RPMI7951 (cell line): ENCODE measurements at places on chromosomes 5 and 9. TPM values are rescaled to one million over a fixed set of nuclear protein-coding genes. Genes with fewer than 3 reads are reported as not detected.

GRCh38 chr9:92359394-92359995 lies 33.7 kb downstream of the CENPP start:
- DNase-seq, result no peak

DNA sequence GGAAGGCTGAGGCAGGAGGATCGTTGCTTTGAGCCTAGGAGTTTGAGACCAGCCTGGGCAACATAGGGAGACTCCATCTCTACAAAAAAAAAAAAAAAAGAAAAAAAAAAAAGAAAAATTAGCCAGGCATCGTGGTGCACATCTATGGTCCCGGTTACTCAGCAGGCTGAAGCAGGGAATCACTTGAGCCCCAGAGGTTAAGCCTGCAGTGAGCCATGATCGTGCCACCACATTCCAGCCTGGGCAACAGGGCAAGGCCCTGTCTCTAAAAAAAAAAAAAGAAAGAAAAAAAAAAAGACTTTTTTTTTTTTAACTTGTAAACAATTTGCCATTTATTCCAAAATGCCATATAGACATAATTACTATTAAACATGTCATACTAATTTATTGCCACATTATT lies 64.5 kb downstream of the SERINC5 start:
- no peak for DNase-seq

GRCh38 chr9:107065549-107065948 lies 202.6 kb downstream of the ZNF462 start:
- no peak for DNase-seq

- DNase-seq, result no peak
Measured at GRCh38 chr9:14770592-14770991, 48.1 kb upstream of the CER1 start.

DNA sequence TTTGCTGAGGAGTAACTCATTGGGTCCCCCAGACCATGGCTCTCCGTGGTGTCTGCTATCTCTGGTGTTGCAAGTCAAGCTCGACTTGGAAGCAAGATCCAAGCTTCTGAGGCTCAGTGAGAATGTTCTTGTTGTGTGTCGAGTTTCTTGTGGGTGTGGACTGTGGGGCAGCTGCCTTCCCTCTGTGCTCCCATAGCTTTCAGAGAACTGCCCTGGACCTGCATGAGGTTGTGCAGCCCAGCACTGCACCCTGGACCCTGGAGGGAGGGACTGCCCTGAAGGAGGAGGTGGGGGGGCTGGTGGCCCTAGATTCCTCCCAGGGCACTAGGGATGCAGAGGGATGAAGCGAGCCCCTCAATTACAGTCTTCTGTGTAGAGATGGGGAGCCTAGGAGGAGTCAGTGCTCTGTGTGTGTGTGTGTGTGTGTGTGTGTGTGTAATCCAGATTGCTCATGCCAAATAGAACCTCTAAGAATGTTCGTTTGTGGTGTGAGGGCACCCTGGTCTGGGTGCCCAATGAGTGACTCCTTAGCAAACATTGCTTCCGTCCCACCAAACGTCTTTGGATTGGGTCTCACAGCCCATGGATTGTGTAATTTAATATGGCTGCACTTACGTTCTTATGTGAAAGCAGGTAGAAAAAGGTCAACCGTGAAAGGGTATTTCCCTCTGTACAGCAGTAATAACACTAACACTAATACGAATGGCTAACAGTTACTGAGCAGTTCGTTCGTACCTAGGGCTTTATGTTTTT lies 143.3 kb upstream of the LMX1B start:
- peak; percentile 31 for DNase-seq

Gene CSF1R
- total RNA-seq, result 2.5 and 4.3 TPM in 2 replicates

DNA sequence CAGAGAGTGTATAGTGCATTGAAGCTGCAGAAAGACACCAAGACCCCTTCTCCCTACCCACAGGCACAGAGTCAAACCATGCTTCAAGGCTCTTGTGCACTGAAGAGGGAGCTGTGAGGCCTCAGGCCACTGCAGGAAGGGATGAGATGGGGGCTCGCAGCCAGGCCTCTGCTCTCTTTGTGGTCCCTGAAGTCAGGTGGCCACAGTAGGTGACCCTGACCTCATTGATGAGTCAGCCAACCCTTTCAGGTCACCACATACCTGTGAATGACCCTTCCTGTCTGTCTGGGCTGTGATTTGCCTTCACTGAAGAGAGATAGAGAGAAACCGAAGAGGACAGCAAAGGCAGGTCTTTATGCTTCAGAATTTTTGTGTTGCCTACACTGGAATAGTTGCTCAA lies 372.1 kb downstream of the ACTL7B start:
- DNase-seq, result no peak

DNA sequence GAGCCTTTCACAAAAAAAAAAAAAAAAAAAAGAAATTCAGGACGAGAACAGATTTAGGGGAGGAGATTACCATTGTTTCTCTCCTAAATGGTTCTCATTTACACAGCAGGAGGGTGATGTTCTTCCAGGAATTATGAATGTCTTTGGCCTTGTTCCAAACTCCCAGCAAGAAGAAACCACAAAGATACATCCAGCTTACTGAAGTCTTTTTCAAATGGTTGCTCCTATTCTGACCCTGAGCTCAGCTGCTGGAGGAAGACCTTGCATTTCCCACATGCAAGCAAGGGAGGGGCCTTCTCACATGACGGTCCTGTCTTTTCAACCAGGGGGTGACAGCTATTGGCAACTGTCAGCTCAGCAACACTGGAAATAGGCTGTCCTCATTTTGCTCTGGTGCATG lies 203.0 kb upstream of the VLDLR start:
- peak; percentile 39 for DNase-seq

- DNase-seq, result peak; percentile 68
Measured at GRCh38 chr5:38780945-38781344, 64.9 kb upstream of the OSMR start.

Gene ISL1
- not detected in 2 replicates for total RNA-seq

Gene OR1J1
- total RNA-seq, result not detected in 2 replicates

DNA sequence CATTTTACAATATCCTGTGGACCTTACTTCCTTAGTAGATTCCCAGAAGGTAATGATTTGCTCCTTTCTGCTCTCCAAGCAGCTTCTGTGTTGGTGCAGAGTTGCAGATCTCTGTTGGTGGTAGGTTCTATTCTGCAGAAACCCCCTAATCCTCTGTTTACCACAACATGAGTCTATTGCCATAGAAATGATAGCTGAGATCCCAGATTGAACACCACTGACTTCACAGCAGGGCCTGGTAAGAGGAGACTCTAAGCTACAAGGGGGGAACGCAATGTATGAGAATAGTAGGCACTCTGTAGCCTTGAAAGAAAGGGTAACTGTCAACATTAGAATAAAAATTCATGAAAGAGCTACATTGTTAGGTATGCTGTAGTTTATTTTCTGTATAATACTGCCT lies 59.5 kb downstream of the MUSK start:
- DNase-seq, result no peak

DNA sequence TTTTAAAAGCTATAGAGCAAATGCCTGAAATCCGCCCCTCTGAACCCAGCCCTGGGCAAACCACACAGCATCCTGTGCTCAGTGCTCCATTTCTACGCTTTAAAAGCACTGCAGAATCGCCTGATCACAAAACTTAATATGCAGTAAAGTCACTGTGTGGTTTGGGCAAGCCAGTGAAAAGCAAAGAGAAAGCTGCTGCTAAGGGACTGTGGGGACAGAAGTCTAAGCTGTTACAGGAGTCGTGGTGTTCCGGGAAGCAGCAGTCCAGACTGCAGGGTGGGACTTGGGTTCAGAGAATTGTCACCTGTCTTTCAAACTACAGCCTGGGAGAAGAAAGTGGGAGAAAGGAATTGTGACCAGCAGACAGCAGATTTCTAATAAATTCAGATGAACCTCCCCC lies 8.2 kb downstream of the RAPGEF1 start:
- no peak for DNase-seq

DNA sequence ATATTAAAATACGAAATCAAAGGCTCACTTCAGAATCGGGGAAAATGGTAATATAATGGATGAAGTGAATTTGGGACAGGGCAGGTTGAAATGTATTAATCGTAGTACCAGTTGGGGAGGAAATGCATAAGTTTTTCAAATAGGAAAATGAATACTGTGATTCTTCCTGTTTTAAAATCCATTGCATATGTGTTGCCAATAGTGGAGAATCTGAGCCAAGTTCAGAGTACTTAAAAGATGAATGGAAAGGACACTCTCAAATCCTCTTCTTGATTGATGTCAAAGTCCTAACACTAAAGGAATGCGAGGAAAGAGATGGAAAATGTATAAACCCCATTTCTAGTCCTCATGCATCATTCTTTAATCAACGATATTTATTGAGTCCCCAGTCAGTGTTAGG lies 160.9 kb upstream of the CCNG1 start:
- no peak for DNase-seq

DNA sequence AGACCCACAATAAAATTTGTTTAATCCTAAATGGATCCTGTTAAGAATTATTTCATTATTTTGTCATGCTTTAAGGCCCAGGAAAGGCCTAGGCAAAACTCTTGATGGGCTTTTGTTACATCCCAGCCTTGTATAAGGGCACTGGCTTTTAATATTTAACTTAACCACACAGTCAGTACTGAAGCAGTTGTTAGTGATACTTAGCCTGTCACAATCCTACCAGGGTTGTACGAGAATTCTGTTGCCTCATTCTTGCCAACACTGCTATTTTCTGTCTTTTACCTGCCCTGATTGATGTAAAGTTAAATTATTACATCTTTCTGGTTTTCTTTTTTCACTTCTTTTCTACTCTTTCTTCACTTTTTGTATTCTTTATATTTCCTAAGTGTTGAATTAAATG lies 10.9 kb downstream of the ZNF169 start:
- DNase-seq, result no peak

Gene ENTPD2
- not detected in 2 replicates for total RNA-seq

DNA sequence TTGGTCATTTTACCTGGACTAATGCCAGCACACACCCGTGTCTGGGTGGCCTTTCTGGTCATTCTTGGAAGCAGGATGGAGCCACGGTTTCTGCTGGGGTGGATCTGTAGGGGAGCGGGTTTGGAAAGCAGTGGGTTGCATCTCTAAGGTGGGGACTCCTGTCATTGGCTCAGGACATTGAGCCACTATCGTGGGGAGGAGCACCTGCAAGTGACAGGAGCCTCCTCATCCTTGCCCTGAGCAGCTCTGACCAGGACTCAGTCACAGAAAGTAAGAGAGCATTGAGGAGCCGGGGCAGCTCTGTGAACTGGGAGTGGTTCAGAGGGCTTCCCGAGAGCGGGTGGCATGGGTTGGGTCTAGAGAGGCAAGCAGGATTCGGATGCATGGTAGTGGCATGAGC lies 3.7 kb downstream of the B4GALT7 start:
- DNase-seq, result no peak

GRCh38 chr5:88613051-88613450 lies 269.9 kb downstream of the MEF2C start:
- no peak for DNase-seq

Gene SAXO1
- total RNA-seq, result under 0.01 TPM in 1 of 2 replicates, not detected in the other

DNA sequence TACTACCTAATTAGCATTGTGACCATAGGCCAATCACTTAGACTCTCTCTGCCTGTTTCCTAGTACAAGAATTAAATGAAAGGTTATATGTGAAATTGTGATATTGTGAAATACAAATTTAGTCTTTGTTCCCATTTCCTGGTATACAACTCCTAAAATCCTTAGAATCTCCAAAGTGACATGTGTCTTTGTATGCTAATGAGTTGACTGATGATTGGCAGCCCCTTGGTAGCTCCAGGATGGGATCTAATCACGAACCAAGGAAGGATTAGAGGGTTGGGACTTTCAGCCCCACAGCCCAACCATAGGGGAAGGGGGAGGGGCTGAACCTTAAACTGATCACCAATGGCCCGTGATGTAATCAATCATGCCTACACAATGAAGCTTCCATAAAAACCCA lies 31.6 kb downstream of the ATP6V0E1 start:
- DNase-seq, result no peak

Gene FOXI1
- not detected in 2 replicates for total RNA-seq
